ENCODE measurements at places on chromosomes 12 and 14.
A peak's percentile ranks its signal among the peaks of the same experiment; 100 is the strongest.

DNA sequence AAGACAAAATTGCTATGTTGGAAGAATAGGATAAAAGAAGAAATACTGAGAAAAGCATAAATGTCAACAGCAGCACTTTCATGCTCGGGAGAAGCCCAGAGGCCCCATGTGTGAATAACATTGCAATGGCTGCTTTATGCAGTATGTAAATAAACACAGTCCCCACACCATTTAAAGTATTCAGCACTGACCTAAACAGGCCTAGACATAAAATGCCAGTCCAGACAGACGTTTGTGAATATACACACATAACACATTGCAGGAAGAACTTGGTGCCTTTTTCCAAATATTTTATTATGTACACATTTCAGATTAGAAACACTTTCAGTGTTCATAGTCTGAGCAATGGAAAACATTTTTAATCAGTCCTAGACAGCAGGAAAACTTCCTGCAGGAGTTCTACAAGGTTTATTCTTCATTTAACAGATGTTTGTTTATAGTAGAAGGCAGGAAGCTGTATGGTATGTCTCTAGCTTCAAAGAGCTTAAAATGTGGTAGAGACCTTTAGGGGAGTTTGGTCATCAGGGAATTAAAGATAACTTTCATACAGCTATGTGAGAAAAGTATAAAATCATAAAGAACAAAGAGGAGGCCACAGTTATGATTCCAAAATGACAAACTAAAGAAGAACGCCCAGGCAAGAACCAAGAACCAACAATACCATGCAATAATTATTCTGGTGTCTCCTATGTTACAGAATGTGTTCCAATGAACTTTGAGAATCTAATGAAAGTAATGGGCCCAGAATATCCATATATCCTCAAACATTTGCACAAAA is 30.6 kb upstream of the SLC38A2 start:
- DNase-seq, result no peak

DNA sequence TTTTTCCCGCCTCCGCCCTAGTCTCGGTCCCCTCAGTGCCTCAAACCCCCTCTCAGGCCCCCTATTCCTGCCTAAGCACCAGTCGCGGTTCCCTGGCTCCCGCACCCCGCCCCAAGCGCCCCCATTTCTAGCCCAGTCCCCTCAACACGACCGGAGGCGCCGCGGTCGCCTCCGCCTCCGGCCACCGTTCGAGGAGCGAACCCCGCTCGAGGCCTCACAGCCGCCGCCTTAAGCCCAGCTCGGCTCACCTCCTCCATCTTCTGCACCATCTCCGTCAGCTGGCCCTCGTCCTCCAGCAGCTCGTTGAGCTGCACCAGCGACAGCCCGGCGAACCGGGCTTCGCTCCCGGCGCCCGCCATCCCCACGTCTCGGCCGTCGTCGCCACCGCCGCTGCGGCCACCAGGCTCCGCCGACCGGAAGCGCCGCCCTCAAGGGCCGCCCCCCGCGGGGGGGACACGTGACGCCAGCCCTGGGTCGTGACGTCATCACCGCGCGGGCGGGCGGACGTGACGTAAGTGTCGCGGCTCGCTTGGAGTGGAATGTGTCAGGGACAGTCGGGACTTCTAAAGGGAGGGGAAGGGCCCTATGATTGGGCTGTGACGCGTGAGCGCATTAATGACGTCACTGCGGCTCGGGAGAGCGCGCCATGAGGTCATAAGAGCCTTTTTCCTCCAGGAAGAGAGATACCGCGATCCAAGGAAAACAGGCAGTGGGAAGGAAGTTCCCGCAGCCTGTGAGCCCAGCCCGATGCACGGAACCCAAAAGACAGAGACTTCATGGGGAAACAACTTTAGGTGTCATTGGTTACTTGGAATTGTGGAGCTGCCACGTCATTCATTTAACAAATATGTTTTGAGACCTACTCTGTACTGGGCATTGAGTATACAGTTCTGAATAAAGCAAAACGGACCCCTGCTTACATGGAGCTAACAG is at the start of gene VPS37B:
Gene VPS37B (minus strand): TSS at position 421 of the 933 bp plus-strand sequence. CDS start 62 bp downstream, at position 359.
- DNase-seq, result no peak

DNA sequence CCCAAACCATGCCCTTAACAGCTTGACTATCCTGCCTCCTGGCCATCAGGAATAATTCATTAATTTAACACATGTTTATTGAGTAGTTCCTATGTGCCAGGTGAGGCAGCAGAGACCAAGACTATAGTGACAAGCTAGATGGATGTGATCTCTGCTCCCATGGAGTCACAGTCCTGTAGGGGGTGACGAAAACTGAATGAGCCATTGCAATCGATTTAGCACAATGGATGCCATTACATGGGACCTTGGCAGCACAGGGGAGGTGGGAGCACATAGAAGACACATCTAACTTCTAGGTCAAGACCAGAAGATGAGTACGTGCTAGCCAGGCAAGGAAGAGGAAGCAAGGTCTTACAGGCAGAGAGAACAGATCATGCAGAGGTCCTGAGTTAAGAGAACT is 68.7 kb downstream of the NOS1 start:
- no peak for DNase-seq

- no peak for DNase-seq
Observed at GRCh38 chr12:123973552-123974341, 732 bp downstream of the ZNF664 start.

- DNase-seq, result no peak
Observed at GRCh38 chr12:48193623-48194022, 9.5 kb downstream of the OR10AD1 start.

GRCh38 chr14:106187216-106187615 is 660.8 kb downstream of the TMEM121 start:
- DNase-seq, result no peak

GRCh38 chr12:123571343-123571813 is 13.0 kb upstream of the TMED2 start:
- peak; percentile 12 for DNase-seq

GRCh38 chr12:7695566-7696197 is at the start of gene GDF3:
Gene GDF3 (minus strand): TSS chr12:7695775. CDS start chr12:7695728, 47 bp downstream.
- no peak for DNase-seq

- DNase-seq, result no peak
Observed at GRCh38 chr12:123879101-123879500, 93.5 kb downstream of the CCDC92 start.

GRCh38 chr12:10048526-10048925 is 18.0 kb downstream of the CLEC9A start:
- DNase-seq, result no peak
